Skeletal muscle tissue (tissue), 5 donors: ENCODE measurements at places on chromosomes 5 and 9. TPM values are rescaled to one million over a fixed set of nuclear protein-coding genes. Genes with fewer than 3 reads are reported as not detected.

The PTGR1 gene
- total RNA-seq: 53.2 TPM

The NPR3 gene
- total RNA-seq: 9.9 TPM

The GZMA gene
- 0.52 TPM for total RNA-seq

The C5orf58 gene
- total RNA-seq: not detected

The ADAMTS6 gene
- 2.6 TPM for total RNA-seq

The IRX4 gene
- total RNA-seq: under 0.01 TPM

The SEMA5A gene
- total RNA-seq: 25.1 TPM

The PDE8B gene
- total RNA-seq: 1.0 TPM
